ENCODE measurements at places on chromosomes 12 and 14.

DNA sequence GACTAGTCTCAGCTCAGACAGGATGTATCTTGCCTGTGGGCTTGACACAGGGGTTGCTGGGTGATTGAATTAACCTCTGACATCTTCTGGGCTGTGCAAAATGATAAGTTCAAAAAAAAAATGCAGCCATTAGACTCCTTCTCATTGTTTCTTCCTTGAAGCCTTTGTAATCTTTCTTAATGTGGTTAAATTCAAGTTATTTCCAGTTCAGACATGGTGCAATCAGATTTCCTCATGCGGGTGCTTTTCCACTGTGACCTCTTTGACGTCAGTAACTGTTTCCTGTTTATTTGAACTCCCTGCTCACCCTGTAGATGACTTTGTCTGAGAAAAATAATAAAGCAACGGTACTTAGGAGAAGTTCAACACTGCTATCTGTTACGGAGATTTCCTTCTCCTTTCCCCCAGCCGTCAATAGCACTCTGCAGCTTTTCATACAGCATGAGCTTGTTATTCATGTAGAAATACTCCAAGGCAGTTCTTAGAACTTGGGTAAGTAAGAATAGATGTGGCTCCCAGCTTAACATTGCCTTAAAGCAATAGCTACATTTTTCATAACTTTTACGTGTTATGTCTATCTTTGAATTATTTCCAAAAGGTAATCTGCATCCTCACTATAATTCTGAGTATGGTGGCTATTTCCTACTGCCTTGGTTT lies 155.5 kb downstream of the PRKCH start:
- no peak for DNase-seq

DNA sequence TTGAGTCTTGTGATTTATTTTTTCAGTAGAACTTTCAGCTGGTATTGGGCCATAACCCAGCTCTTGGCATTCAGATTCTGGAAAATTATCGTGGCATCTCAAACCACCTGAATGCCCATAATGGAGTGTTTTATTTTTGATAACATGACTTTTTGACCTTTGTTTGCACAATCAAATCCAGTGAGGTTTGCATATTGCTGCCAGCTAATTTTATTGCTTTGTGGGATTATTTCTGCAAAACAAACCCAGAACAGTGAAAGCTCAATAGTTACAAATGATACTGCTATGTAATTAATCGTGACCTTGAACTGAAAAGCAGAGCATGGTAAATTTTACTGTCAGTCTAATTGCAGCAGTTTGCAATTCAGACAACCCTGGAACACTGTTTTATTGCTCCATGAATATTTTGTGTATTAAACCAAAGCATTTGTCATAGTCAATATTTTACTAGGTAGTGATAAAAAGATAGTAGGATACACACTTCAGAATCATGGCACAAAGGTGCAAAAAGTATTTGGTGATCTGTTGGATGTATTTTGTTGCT lies 255.2 kb upstream of the NAV3 start:
- DNase-seq: no peak

DNA sequence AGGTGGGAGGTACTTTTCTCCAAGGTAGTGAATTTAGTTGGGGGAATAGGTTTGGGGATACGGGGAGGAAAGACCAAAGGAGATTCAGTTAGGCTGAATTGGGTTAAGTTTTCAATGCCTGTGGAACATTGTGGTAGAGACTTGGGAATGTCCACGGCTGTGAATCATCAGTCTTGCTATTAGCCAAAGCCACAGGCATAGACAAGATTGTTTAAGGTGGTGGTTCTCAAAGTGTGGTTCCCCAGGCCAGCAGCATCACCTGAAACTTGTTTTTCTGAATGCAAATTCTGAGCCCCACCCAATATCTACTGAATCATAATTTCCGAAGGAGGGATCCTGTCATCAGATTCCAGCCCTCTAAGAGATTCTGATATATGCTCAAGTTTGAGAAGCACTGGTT lies 316.2 kb downstream of the EGLN3 start:
- no peak for DNase-seq

- no peak for DNase-seq
These were observed 4.3 kb upstream of the PPP2R5C start for GRCh38 chr14:101757064-101757838.

- no peak for DNase-seq
These were observed 142.0 kb downstream of the KTN1 start for GRCh38 chr14:55722054-55722453.

- DNase-seq: no peak
These were observed 791.0 kb downstream of the TMTC2 start for GRCh38 chr12:83477696-83478095.

DNA sequence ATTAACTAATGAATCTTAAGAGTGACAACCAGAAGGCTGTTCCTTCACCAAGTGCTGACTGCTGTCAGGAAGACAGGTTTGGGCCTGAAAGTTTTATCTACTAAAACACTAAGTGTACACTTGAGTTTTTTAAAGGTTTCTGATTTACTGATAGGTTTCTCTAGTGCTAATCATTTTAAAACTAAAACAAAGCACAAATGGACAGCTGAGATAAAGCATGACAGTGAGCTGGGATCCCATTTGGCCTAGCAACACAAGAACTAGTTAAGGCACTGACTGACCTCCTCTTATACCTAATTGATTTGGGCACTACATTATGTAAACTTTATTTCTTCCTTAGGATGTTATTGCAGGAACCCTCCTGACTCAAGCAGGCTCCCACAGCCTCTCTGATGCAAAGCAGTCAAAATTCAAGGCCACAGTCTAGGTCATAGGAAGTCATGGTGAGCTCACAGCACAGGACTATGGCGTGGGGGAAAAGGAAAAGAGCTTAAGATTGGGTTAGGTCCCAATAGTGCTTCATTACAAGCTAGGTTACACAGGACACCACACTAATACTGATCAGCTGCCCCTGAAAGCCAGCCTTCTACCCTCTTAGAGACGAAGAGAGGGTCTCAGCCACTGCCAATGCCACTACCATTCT lies 3.5 kb downstream of the STXBP6 start:
- no peak for DNase-seq

DNA sequence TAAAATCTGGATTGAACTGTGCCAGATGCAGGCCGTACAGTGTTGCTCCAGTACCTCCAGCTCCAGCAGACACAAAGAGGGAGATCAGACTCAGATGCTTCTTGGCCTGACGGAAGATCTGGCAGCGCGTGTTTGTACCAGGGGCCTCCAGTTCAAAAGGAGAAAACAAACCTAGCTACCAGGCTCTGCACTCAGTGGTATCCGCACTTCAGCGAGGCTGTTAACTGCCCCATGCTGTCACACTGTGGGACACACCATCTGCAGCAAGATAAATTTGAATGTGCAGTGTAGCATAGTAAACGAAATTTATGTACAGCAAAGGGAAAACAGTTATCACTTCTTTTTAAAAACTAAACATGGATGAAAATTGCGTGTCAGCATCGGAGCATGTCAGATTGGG lies 5.1 kb downstream of the DYNC1H1 start:
- DNase-seq: no peak

DNA sequence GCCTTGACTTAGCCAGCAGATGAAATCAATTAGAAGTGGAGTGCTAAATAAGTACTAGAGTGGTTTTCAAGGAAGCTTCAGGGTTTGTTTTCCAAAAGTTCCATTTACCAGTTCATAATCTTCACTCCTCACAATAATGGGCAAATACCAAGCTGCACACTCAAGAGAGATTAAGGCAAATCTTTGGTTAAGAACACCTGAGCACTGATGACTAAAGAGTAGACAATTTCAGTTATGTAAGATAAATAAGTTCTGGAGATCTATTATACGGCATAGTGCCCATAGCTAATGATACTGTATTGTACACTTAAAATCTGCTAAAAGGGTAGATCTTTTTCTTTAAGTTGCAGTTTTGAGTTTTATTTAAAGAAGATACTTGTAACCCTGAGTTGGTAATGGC lies 125.0 kb downstream of the ARMH4 start:
- no peak for DNase-seq

DNA sequence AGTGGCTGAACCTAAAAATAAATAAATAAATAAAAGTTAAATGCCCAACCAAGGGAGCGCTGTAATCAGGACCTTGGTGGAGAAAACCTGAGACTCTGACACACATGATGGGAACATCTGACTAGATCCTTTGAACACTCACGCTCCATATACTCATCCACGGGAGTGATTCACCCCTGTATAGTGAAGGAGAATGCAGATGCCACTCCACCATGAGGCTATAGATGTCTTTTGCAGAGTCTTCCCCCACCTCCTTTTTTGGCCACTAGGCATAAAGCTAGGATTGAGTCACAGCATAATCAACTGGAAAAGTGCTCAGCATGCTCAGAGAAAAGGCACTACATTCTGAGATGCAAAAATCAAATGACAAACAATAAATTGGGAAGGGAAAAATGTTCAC lies 19.0 kb downstream of the ADAM20 start:
- DNase-seq: no peak

- DNase-seq: no peak
These were observed 21.9 kb upstream of the CERS5 start for GRCh38 chr12:50188875-50189575.

GRCh38 chr12:116370886-116371580 lies 93.5 kb upstream of the MED13L start:
- DNase-seq: no peak

DNA sequence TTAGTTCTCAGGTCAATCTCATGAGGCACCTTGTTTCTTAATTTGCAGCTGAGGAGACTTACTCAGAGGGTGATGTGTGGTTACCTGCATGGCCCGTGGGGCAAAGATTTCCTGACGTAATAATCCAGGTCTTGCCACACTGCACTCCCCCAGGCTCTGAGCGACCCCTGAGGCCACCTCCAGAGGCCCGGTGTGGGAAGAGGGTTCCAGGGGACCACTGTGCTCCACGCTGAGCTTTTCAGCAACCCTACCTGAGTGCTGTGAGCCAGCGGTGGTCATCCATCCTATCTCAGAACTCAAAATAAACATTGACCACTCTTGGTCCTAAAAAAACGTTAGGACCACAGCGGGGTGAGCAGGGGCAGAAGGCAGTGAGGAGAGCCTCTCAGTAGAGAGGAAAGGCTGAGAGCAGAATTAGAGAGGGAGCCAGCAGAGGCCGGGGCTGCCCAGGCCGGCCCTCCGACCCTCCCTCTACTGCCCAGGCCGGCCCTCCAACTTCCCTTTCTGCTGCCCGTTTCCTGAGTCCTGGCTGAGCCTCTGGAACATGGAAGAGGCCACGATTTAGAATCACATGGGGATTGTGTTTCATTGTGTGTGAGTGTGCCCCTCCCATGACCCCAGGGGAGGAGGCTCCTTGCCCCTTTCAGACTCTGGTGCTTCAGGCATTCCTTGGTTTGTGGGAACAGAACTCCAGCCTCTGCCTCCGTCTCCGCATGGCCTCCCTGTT lies 188.2 kb upstream of the DIO3 start:
- no peak for DNase-seq

- no peak for DNase-seq
These were observed 222.6 kb downstream of the CEP128 start for GRCh38 chr14:80718940-80719339.

- no peak for DNase-seq
These were observed 1.6 kb downstream of the ZFC3H1 start for GRCh38 chr12:71661977-71662530.

DNA sequence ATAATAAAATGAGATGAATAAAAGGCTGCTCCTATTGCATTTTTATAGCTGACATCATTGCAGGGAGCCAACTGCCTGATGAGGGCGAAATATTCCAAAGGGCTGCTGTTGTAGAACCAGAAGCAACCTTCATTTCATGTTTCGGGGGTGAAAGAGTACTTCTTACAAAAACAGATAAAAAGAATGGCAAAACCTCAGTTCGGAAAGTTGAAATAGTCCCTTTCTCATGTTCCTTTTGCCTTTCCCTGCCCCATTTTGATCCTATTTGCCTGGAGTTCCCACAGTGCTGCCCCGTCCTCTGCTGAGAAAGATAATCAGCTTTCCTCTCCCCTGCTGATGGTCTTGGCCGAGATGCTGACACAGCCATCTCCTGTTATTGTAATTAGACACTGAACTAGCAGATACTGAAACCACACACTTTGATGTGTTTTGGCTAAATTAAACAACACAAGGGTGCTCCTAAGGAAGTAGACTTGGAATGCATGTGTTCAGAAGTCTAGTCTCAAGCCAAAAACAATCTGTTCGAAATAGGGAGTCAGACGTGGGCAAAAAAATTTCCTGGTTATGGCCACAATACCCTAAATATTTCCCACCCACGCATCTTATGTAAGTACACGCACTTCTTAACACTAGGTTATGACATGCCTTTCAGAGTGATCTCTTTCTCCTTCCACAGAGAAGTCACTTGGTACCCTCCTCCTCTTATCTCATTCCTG lies 117.2 kb downstream of the PPM1H start:
- no peak for DNase-seq

DNA sequence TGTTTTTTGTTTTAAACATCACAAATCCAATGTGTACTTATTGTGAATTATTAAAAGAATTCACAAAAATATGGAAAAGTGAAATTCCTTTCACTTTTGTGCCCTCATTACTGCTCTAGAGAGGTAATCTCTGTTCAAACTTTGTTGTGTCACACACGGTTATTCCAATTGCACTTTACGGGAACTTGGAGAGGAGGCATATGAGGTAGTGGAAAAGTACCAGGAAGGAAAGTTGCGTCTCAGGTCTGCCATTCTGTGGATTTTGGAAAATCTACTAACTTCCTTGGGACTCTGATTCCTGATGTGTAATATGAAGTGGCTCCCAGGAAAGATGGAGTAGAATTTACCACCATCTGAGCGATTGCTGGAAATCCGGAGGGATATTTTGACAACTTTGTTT lies 90.9 kb upstream of the DCN start:
- DNase-seq: no peak

- DNase-seq: no peak
These were observed 13.2 kb downstream of the PLBD1 start for GRCh38 chr12:14554281-14555007.

- DNase-seq: no peak
These were observed at the start of gene AMDHD1 for GRCh38 chr12:95943330-95943842. AMDHD1 (plus strand) TSS chr12:95943331; CDS start chr12:95943399, 68 bp downstream.

GRCh38 chr12:7966563-7966962 lies 30.6 kb upstream of the SLC2A3 start:
- no peak for DNase-seq

DNA sequence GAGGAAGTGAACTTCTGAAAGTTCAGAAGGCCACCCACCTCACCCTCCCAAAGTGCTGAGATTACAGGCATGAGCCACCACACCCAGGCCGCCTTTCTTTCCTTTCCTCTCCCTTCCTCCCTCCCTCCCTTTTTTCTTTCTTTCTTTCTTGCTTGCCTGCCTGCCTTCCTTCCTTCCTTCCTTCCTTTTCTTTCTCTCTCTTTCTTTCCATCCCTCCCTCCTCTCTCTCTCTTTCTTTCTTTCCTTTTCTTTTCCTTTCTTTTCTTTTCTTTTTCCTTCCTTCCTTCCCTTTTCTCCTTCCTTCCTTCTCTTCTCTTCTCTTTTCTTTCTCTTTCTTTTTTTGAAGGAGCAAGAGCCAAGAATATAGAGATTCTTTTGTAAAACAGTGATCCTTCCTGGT lies 208.3 kb upstream of the HMGA2 start:
- DNase-seq: no peak

DNA sequence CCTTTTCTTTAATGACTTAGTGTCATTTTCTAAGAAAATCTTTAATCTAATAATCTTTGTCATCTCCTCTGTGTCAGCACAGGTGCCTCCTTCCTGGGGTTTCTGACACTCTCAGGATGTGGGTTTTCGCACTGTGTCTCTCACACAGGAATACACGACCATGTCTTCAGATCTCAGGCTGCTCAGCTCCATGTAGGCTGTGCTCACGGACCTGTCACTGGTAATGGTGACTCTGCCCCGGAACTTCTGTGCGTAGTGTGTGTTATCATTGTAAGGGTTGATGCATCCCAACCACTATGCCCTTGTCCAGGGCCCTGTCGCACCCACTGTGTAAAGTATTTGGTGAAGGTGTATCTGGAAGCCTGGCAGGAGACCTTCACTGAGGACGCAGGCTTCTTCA lies 647.8 kb downstream of the TMEM121 start:
- no peak for DNase-seq
